ENCODE measurements at places on chromosomes 6 and 20. TPM values are rescaled to one million over a fixed set of nuclear protein-coding genes. Genes with fewer than 3 reads are reported as not detected.

GRCh38 chr6:16244869-16245451, 6.6 kb downstream of the GMPR start:
- H3K27me3 ChIP-seq, result no peaks in the 10 kb centered on the region
- DNase-seq, result no peak
- peaks cover 11% of the 10 kb centered on the region for H3K36me3 ChIP-seq
- no peak overlapping the region for H3K27ac ChIP-seq
- peaks cover 47% of the 10 kb centered on the region for H3K4me1 ChIP-seq
- H3K4me3 ChIP-seq, result no peak overlapping the region

DNA sequence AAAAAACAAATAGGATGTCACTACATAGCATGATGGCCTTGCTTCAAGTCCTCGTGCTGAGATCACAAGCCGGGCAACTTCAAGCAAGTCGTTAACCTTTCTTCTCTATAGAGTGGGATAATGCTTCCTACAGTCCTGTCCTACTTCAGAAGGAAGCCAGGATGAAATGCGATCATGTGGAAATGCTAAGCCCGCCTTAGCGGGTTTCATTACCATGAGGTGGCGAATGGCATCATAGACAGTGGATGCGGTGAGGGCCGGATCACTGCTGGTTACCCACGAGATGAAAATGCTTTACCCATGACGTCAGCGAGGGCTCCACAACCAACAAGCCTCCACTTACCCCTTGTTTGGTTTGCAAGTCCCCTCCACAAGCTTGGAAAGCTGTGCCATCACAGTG, 206.4 kb downstream of the TBXT start:
- no peaks in the 10 kb centered on the region for H3K27me3 ChIP-seq
- H3K4me1 ChIP-seq, result no peaks in the 10 kb centered on the region
- DNase-seq, result no peak

DNA sequence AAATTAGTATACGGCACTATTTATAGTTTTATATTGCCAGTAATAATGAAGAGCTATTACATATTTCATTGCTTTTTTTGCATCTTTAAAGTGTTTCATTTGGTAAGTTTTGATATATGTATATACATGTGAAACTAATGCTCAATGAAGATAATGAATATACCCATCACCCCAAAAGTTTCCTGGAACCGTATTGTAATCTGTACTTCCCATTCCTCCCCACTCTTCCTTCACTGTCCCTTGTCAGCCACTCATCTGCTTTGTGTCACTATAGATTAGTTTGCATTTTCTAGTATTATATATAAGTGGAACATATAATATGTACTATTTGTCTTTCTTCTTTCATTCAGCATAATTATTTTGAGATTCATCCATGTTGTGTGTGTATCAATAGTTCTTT, 10.3 kb upstream of the TBC1D32 start:
- H3K4me1 ChIP-seq, result no peaks in the 10 kb centered on the region
- H3K27ac ChIP-seq, result no peak overlapping the region
- no peak for DNase-seq
- no peaks in the 10 kb centered on the region for H3K36me3 ChIP-seq
- no peak overlapping the region for H3K4me3 ChIP-seq
- H3K27me3 ChIP-seq, result no peaks in the 10 kb centered on the region

DNA sequence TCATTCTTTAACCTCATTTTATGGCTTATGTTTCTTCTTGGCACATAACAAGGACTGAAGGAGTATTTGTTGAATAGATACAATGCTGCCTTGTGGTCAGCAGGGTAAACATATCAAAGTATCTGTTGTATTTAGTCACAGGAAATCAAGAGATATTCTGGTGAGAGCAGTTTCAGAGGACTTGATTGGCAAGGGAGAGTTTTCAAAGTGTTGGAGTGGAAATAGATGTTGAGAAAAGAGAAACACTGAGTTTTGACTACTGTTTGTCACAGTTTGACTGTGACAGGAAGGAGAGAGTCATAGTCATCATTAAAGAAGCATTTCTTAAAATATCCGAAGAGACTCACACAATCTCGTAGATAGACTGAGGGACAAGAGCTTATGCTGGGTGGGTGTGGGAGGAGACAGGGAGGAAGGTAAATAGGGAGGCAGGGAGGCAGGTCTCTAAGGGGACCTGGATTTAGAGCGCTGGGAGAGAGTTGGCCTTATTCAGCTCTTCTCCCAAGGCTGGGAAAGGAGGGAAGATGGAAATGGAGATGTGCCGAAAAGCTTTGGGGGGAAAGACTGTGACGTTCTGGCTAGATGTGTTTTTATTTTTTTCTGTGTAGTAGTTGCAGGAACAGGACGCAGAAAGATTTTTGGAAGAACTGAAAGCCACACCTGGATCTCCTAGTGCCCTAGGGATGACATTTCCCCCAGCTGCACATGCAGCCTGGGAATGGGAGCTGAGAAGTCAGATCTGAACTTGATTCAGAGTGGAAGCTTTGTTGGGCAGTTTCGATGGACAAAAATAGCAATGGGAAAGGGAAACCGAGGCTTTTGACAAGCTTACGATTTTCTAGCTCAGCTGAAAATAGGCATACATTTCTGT, 65.0 kb upstream of the IFNGR1 start:
- H3K4me1 ChIP-seq, result no peaks in the 10 kb centered on the region
- H3K4me3 ChIP-seq, result no peak overlapping the region
- no peaks in the 10 kb centered on the region for H3K36me3 ChIP-seq
- no peaks in the 10 kb centered on the region for H3K27me3 ChIP-seq
- no peak overlapping the region for H3K27ac ChIP-seq

GRCh38 chr6:170516783-170517616, 36.1 kb downstream of the PSMB1 start:
- no peak overlapping the region for H3K27ac ChIP-seq
- H3K4me3 ChIP-seq, result no peak overlapping the region

DNA sequence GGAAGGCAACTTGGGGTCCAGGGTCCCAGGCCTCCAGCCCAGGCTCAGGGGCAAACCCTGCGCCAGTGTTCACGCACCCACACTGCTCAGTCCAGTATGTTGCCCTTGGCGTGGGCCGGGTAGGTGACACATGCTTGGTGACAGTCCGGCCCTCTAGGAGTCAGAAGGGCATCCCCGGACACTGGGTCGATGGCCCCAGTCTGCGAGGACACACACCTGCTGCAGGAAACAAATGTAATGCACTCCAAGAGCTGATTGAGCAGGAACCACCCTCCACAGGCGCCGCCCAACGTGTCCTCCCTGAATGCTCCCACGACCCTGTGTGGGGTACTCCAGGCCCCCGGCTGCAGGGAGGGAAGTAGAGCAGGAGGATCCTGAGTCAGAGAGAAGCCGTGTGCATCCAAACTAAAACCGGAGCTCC, 160.7 kb downstream of the DLL1 start:
- H3K27me3 ChIP-seq, result no peaks in the 10 kb centered on the region
- H3K36me3 ChIP-seq, result no peaks in the 10 kb centered on the region
- no peak overlapping the region for H3K4me3 ChIP-seq
- no peak overlapping the region for H3K27ac ChIP-seq
- no peaks in the 10 kb centered on the region for H3K4me1 ChIP-seq

- DNase-seq, result no peak
- no peaks in the 10 kb centered on the region for H3K27me3 ChIP-seq
- no peak overlapping the region for H3K4me3 ChIP-seq
- H3K36me3 ChIP-seq, result no peaks in the 10 kb centered on the region
- H3K4me1 ChIP-seq, result no peaks in the 10 kb centered on the region
These were observed 357.1 kb upstream of the HSF2 start for GRCh38 chr6:122042380-122042779.

GMPR gene
- 14.0 TPM for total RNA-seq

OPRM1 gene
- total RNA-seq, result not detected

LAMA2 gene
- total RNA-seq, result 203 TPM

Measured in tibial nerve (tissue), 4 donors.